ENCODE measurements at places on chromosomes 1 and 21. TPM values are rescaled to one million over a fixed set of nuclear protein-coding genes. Genes with fewer than 3 reads are reported as not detected.

DNA sequence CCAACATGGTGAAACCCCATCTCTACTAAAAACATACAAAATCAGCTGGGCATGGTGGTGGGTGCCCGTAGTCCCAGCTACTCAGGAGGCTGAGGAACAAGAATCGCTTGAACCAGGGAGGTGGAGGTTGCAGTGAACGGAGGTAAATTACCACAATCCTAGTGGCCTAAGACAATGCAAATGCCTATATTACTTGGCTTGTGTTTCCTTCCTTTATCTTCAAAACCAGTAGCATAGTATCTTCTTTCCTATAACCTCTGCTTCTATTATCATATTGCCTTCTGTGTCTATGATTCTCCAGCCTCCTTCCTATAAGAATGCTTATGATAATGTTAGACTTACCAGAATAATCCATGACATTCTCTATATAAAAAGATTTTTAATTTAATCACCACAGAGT is 156.2 kb upstream of the RGS18 start:
- no peak for DNase-seq

- DNase-seq = no peak
These were observed 1581.4 kb downstream of the KCNT2 start for GRCh38 chr1:195026792-195027191.

DNA sequence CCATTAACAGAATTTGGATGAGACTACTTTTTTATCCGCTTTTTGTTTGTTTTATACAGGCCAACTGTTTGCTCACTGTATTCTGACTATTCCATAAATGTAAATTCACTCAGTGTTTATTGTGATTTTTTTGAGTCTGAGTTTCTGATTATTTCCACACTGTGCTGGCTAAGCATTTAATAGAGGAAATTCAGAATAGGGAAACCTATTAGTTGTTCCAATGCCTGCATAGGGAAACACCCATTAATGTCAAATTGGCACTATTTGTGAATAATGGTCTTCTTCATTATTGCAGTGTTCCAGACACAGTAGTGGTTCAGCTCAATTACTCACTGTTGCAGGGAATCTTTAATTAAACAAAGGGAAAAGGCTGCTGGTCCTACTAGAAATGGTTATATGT is 174.7 kb upstream of the SGIP1 start:
- DNase-seq = no peak

GRCh38 chr1:79599257-79599656 is 592.7 kb upstream of the ADGRL4 start:
- no peak for DNase-seq

- DNase-seq = no peak
These were observed 46.9 kb downstream of the IER5 start for GRCh38 chr1:181135437-181135731.

DNA sequence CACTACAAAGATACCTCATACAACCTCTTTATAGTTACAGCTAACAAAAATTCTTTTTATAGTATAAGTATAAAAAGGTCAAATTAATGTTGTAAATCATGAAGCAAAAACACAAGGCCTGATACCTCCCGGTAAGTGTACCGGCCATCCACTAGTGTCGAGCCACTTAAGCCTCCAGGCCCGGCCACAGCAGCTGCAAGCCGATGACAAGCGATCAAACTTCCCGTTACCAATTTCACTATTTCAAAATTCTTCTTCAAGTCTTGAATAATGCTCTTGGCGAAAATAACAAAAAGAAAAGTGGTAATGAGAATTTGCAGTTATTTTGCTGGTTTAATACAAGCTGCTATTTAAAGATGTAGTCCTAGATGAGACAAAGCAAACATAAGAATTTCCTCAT is 67.6 kb downstream of the USP24 start:
- DNase-seq = no peak

DNA sequence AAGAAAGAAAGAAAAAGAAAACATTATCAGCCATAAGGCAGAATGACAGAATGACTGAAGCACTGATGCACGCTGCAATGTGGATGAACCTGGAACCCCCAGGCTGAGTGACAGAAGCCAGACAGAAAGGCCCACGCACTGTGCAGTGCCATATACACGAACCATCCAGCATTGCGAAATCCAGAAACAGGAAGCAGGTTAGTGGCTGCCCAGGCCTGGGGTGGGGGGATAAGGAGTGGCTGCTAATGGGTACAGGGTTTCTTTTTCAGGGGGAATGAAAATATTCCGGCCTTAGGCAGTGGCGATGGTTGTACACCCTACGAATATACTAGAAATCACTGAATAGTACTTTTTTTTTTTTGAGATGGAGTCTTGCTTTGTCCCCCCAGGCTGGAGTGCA is 57.0 kb downstream of the CHD5 start:
- DNase-seq = no peak

DNA sequence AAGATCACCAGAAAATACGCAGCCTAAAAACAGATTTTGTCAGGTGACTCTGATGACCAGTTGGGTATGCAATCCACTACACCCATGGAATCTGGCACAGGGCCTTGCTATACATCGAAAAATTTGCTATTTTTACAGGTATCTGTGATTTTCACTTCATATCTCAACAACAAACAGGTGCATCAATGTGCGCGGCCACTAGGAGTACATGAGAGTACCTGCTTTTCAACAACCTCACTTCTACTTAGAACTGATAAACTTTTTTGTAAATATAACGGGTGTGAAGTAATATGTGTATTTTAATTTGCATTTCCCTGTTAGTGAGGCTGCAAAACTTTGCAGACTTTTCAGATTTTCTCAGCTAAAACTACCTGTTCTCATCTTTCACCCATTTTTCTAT is 80.8 kb downstream of the SLC45A1 start:
- no peak for DNase-seq

- DNase-seq = no peak
These were observed 147.9 kb downstream of the RASAL2 start for GRCh38 chr1:178241837-178242236.

GRCh38 chr1:59696421-59697115 is 118.2 kb upstream of the HOOK1 start:
- DNase-seq = no peak

DNA sequence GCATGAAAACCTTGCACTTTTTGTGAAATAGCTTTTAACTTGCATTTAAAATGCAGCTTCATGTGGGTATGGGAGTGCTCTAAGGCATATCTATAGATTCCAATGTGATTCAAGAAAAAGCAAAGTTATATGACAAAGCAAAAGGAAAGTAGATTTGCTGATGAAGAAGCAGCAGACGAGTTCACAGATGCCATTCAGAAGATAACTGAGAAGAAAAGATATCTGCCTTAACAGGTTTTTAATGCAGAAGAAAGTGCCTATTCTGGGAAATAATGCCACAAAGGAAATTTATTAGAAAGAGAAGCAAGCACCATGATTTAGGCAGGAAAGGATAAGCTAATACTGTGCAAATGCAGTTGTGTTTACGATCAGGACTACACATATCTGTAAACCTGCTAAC is 68.1 kb downstream of the PHTF1 start:
- no peak for DNase-seq

GRCh38 chr1:156935505-156936128 is 15.2 kb downstream of the LRRC71 start:
- no peak for DNase-seq

GRCh38 chr1:244349103-244349531 is 102.6 kb downstream of the ADSS2 start:
- no peak for DNase-seq

DNA sequence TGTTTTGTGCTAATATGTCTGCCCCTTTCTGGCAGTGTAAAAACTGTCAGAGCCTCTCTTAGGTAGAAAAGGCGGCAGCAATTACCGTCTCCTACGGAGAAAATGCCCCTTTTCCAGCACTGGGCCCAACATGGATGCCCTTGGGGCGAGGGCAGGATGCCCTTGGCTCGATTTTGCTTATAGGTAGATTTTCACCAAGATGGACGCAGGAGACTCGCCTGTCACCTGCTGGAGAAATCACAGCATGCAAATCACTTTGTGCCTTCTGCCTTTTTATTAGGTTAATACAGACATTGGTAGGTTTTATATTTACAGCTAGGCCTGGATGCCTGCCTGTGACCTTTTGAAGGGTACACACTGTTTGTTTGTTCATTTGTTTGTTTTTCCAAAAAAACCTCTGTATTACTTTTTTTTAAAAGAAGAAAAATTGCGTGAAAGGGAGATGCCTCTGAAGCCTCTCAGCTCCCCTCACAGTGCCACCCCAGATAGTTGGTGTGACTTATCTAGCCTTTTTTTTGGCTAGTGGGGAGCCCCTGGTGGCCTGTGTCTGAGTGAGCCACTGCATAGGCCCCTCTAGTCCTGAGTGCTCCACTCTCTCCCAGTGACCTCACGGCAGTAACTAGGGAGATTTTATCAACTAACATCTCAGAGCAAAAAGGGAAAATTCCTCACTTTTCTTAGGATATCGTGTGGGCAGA is 2.5 kb downstream of the ATP1B1 start:
- DNase-seq = no peak

DNA sequence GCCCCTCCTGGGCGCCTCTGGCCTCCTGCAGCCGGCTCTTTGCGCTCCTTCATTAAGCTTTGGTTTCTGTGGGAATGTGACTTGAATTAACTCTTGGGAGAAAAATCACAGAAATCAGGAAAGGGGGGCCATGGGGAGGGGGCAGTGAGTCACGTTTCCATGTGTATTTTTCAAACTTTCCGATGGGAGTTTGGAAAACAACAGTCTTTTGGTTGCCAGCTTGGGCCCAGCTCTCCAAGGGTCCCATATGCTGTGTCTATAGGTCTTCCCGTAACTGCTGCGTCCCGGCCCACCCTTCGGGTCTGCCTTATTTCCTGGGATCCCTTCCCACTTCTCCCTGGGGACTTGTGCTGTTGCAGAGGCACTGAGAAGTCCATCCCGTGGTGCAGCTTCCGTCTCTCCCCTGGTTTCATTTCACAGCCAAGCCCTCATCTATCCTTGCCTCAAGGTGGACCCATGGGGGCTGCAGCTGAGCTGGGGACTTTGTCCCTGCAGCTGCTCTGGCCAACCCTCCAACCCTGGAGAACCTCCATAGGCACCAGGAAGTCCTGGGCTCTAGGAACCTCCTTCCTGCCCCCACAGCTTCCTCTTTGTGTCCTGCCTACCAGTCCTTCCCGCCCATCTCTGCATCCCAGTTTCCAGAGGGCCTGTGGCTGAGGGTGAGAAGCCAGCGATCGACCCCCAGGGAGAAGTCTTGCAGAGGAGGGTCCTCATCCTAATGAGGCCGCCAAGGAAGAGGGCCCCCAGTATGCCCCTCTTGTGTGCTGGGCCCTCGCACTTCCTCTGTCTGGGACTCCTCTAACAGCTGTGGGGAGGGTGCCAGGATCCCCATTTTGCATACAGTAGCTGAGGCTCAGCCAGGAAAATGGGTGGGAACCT is 11.6 kb upstream of the LMNA start:
- DNase-seq = no peak

DNA sequence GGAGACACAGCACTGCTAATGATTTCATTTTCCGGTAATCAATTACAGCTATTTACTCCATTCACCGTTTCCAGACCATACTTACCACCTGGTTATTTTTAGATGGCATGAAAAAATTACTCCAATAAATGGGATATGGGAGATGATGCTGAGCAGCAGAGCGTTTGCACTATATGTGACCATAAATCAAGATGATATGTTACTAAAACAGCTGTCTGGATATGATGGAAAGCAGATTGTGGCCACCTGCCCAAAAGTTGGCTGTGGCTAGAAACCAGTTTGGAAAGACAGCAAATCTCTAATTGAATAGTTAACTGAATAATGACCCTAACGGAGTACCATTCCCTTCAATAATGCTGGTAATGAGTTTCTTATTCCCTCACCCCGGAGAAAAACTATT is 22.5 kb upstream of the KCTD3 start:
- no peak for DNase-seq

DNA sequence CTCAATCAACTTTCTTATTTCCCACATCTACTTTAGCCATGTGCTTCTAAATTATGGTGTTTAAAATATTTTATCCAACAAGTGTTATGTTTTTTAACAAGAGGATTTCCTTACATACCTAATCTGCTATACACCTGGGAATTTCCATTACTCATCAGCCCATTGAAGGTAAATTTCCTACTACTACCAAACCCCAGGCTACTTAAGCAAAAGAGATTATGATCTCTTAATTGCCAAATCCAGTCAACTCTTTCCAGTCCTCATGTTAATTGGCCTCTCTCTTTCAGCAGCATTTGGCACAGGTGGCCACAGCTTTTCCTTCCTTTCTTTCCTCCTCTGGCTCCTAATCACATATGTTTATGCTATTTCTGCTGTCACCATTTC is 5.1 kb upstream of the C1orf162 start:
- no peak for DNase-seq

DNA sequence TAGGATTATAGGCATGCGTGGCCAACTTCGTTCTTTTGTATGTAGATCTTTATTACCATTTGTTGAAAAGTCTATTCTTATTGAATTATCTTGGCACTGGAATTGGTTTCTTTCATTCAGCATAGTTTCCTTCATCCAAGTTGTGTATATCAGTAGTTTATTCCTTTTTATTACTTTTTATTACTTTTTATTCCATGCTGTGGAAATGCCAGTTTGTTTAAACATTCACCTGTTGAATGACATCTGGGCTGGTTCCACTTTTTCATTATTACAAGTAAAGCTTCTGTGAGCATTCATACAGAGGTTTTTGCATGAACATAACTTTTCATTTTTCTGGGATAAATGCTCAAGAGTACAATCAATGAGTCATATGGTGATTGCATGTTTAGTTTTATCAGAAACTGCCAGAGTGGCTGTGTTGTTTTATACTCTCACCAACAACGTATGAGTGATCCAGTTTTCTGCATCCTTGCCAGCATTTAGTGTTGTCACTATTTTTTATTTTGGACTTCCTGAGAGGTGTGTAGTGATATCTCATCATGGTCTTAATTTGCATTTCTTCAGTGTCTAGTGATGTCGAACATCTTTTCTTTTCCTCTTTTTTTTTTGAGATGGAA is 28.6 kb downstream of the PTPRU start:
- DNase-seq = no peak

- DNase-seq = no peak
These were observed 29.3 kb upstream of the C1QA start for GRCh38 chr1:22607154-22607553.

DNA sequence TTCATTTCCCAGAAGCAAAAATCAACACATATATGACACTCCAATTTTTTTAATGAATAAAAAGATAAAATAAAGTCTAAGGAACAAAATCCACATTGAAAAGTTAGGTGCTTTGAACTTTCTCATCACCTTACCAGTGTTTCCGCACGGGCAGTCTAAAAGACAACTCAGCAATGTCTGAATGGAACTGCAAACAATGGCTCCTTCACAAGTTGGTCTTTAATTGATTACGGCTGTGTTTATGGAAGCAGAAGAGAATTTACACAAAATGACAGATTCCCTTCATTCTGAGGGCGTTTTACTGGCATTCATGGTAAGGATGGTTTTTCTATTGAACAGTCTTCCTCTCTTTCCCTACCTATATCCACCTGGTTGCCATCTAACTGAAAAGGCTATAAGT is 65.0 kb upstream of the RNPC3 start:
- DNase-seq = no peak

Gene TNFRSF8
- 0.54 TPM for polyA plus RNA-seq

Gene FAAH
- polyA plus RNA-seq = 33.0 TPM

Gene RXFP4
- not detected for polyA plus RNA-seq

Gene IGSF21
- 0.24 TPM for polyA plus RNA-seq

Gene PTGER3
- polyA plus RNA-seq = 37.4 TPM

Gene DMRTA2
- not detected for polyA plus RNA-seq

Gene PHLDA3
- polyA plus RNA-seq = 15.7 TPM

Gene HSD3B2
- 2.8 TPM for polyA plus RNA-seq

Measured in renal pelvis (tissue), 12 donors.